Brain microvascular endothelial cell (primary cell): ENCODE measurements at places on chromosomes 3 and 15.

- DNase-seq, result peak; percentile 82
Measured at GRCh38 chr3:175940243-175940642, 1081.1 kb downstream of the NAALADL2 start.

- no peak for DNase-seq
Measured at GRCh38 chr15:78625606-78626280, 4.9 kb upstream of the CHRNA3 start.

- peak; percentile 77 for DNase-seq
Measured at GRCh38 chr15:59689626-59690236, 611 bp upstream of the BNIP2 start.

GRCh38 chr3:119140466-119140865, 5.5 kb upstream of the TEX55 start:
- DNase-seq, result no peak
